ENCODE measurements at places on chromosomes 11 and 22.

GRCh38 chr22:32018056-32018455 lies 25.0 kb upstream of the SLC5A1 start:
- H3K4me1 ChIP-seq: peaks cover 5% of the 10 kb centered on the region
- no peaks in the 10 kb centered on the region for H3K27me3 ChIP-seq
- no peak overlapping the region for H3K4me3 ChIP-seq
- no peaks in the 10 kb centered on the region for H3K36me3 ChIP-seq
- DNase-seq: no peak

- H3K4me1 ChIP-seq: no peaks in the 10 kb centered on the region
- H3K27me3 ChIP-seq: no peaks in the 10 kb centered on the region
- no peak for DNase-seq
- H3K4me3 ChIP-seq: no peak overlapping the region
Observed at GRCh38 chr11:16973338-16973964, 40.8 kb downstream of the PLEKHA7 start.

GRCh38 chr11:42957831-42958230 lies 354.0 kb upstream of the API5 start:
- H3K27ac ChIP-seq: no peak overlapping the region
- no peaks in the 10 kb centered on the region for H3K36me3 ChIP-seq
- no peaks in the 10 kb centered on the region for H3K27me3 ChIP-seq
- no peak for DNase-seq

DNA sequence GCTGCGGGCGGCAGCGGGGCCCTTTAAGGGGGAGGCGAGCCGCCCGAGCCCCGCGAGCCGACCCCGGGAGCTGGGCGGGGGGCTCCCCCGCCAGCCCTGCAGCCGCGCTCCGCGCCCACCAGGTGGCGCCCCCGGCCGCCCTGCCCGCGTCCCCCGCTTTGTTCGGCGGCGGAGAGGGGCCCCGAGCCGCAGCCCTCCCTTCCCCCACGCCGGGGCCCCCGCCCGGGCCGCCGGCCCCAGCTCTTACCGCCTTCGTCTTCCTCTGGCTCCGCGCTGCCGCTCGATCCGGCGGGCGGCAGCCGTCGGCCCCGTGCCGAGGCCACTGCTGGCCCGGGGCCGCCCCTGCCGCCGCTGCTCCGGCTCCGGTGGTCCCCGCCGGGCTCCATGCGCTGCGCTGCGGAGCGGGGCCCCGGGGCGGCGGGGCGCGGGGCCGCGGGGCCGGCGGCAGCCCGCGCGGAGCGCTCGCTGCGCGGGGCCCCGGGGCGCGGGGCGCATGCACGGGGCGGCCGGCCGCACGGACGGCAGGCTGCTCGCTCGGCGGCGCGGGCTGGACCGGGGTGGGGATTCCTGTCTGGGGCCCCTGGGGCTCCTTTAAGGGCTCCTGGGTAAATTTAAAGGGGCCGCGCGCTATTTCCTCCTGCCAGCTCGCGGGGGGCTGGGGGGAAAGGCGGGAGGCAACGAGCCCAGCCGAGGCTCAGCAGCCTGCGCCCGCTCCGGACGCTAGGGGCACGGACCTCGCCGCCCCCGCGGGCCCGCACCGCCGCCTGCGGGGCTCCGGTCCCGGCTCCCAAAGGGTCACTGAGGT lies at the start of gene ZFTA:
TSS of gene ZFTA (minus strand) at position 539 of the 805 bp plus-strand sequence. CDS start at position 386, 153 bp downstream.
- peaks cover 18% of the 10 kb centered on the region for H3K4me1 ChIP-seq
- peak within 1 kb of the TSS; percentile 91 for H3K4me3 ChIP-seq
- peak; percentile 41 for DNase-seq
- H3K27me3 ChIP-seq: peaks cover 3% of the 10 kb centered on the region
- H3K36me3 ChIP-seq: peaks cover 5% of the 10 kb centered on the region
- peak within 1 kb of the TSS; percentile 64 for H3K27ac ChIP-seq

DNA sequence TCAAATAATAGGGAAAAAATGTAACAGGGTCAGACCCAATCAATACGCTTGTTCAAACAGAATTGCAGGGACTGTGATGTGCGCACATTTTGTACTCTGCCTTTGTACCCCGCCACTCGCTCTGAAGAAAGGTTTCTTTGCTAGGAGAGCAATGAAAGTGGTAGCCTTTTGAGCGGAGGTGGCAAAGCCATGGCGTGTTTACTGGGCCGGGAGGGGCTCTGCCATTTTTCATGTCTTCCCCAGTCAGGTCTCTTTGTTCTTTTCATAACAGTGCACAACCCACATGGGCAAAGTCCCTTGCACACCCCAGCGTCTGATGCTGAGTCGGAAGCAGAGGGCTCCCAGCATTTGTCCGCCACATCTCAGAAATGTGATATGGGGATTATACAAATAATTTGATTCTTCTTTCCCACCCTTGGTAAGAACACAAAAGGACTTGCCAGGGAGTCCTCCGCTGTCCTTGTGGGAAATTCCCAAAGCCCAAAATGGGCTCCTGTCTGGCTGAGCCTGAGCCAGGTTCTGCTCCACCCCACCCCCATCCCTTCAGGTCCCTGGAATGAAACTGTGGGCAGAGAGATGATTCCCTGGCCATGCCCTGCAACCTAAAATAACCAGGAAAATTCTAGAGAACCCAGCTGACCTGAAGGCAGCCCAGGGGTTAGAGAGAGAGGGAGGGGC lies 36.6 kb downstream of the C11orf58 start:
- no peak for DNase-seq
- H3K4me3 ChIP-seq: no peak overlapping the region
- no peaks in the 10 kb centered on the region for H3K36me3 ChIP-seq

DNA sequence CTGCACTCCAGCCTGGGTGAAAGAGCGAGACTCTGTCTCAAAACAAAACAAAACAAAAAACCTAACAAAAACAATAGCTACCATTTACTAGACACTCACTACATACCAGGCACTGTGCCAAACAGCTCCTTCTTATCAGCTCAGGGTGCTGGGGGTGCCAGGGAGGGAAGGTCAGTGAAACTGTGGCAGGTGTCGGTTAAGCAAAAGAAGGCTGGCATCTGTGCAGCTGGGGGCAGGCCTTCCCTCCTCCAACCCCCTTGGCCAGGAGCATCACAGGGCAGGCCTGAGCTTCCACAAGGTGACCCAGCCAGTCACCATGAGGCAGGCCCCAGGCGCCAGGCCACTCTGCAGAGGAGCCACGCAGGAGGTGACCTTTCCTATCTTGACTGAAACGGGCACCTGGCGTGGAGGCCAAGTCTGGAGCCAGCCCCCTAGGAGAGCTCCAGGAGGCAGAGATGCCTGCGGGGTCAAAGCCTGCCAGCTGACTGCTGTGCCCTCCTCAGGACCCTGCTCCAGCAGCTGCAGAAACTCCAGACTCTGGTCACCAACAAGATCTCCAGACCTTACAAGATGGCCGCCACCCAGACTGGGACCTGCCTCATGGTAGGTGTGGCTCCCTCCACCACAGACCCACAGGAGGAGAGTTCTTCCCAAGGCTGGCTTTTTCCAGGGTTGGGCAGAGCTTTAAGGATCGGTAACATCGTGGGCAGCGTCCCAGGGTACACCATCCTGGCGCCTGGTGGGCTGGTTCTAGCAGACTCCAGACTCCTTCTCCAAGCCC lies 31.3 kb upstream of the DGKZ start:
- H3K4me3 ChIP-seq: no peak overlapping the region
- no peaks in the 10 kb centered on the region for H3K36me3 ChIP-seq
- H3K4me1 ChIP-seq: peaks cover 8% of the 10 kb centered on the region
- DNase-seq: no peak

GRCh38 chr11:69868871-69869270 lies 49.7 kb upstream of the FGF3 start:
- H3K27me3 ChIP-seq: peaks cover 14% of the 10 kb centered on the region
- H3K36me3 ChIP-seq: no peaks in the 10 kb centered on the region
- H3K4me3 ChIP-seq: no peak overlapping the region
- H3K27ac ChIP-seq: no peak overlapping the region

DNA sequence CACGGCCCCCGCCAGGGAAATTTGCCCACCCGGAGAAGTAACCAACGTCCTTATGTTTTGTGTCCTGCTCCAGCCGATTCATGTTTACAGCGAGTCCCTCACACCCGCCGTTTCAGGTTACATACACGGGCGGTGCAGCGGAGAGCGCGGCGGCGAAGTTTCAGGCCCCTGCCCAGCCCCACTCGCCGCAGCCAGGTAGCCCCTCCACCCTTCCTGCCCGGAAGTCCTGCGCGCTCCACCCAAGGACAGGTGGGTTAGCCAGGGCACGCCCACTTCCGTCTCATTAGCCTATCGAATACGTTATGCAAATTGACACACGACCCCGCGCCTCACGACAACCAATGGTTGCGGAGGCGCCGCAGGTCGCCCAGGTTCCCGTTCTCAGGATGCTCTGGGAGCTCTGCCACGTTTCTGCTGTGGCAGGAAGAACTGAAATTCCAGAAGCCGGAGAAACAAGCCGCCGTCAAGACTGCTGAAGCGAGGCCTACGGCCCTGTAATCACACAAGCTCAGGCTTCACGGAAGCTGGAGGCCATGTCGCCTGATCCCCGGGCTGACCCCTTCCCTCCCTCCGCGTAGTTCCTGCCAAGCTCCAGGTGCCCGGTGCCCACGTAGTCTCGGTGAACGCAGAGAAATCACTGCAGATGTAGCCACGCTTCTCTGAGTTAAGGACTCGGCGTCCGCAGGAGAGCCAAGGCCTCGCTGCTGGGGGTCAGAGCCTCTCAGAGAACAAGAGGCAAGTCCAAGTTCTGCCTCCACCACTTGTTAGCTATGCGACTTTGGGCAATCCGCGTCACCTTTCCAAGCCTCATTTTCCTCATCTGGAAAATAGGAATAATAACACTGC lies 22.4 kb upstream of the MYH9 start:
- H3K4me3 ChIP-seq: no peak overlapping the region
- H3K27me3 ChIP-seq: no peaks in the 10 kb centered on the region
- H3K36me3 ChIP-seq: no peaks in the 10 kb centered on the region
- H3K4me1 ChIP-seq: no peaks in the 10 kb centered on the region

DNA sequence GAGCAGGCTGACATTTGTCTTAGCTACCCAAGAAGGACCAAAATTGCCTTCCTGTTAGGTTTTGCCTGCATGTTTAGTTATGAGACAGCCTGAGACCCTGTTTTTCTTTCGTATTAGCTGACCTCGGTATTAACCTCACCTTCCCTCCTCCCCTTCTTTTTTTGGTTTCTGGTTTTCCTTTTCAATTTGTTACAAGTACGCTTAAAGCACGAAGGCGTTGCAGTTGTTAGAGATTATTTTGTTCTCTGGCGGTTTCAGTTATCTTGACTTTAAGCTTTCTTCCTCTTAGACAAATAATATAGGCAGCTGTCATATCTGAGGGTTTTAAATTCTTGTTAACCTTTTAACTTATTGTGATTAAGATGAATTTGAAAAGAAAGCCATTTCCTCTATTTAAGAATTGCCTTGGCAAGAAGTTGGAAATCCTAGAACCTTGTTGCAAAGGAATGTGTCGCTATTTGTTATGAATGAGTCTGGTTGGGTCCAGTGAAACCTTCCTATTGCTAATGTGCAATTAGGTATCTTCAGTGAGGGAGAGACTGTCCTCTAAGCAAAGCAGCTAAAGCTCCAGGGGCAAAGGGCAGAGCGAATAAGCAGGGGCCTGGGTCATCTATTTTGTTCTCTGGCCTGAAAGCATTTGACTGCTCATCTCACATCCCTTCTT lies 45.7 kb downstream of the PACS1 start:
- H3K27me3 ChIP-seq: no peaks in the 10 kb centered on the region
- H3K36me3 ChIP-seq: no peaks in the 10 kb centered on the region
- peak overlapping the region; percentile 19 for H3K4me3 ChIP-seq
- peaks cover 68% of the 10 kb centered on the region for H3K4me1 ChIP-seq

DNA sequence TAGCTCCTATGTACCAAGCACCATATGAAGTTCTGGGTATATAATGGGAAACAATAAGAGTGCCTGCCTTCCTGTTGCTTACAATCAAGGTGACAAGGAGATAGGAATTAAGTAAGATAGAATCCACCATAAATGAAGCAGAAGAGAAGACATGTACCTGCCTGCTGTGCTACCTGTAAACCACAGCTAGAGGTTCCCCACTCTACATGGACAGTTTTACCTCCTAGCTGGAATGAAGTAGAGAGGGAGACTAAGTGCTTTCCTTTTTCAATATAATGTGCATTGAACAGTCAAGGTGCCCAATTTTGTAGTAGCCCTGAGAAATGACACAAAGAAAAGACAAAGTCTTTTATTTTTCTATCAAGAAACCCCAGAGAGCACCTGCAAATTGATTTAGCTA lies 984.6 kb downstream of the DLG2 start:
- H3K36me3 ChIP-seq: no peaks in the 10 kb centered on the region
- H3K27me3 ChIP-seq: no peaks in the 10 kb centered on the region
- H3K4me1 ChIP-seq: no peaks in the 10 kb centered on the region
- no peak for DNase-seq
- H3K27ac ChIP-seq: no peak overlapping the region

Data from endothelial cell of umbilical vein (primary cell).